ENCODE measurements at places on chromosomes 2 and 18. TPM values are rescaled to one million over a fixed set of nuclear protein-coding genes. Genes with fewer than 3 reads are reported as not detected.

The GLB1L gene
- total RNA-seq, result 22.1 TPM

The LONRF2 gene
- total RNA-seq, result 60.1 TPM

The DNAH7 gene
- total RNA-seq, result 16.3 TPM

The NDUFB3 gene
- total RNA-seq, result 79.0 TPM

DNA sequence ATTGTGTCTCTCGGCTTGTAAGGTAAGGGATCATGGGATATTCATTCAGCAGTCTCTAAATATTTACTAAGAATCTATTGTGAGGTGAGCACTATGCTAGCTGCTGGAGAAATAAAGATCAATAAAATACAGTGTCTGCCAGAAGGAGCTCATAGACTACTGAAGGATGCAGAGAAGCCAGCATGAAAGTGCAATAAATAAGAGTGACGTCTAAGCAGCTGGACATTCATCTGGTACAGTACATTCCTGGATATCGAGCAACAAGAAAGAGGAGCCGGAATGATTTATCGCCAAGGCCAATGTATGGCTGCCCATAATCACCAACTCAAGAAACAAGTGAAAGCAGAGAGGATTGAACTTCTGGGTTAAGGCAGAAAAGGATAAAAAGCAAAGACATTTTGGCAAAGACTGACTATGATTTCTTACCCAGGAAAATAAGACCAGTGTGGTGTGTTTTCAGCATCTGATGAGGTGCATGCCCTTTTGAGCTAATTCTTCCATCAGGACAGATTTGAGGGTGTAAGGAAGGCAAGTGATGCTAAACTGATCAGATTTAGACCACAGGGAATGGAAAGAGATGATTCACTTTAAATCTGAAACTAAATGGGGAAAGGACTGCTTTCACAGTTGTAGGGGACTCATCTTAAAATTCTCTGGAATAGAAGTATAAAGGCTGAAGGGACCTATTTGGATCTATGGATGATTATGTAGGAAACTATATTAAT, 18.7 kb upstream of the LMAN1 start:
- no peak overlapping the region for H3K27ac ChIP-seq
- H3K4me3 ChIP-seq, result no peak overlapping the region
- H3K4me1 ChIP-seq, result no peaks in the 10 kb centered on the region

DNA sequence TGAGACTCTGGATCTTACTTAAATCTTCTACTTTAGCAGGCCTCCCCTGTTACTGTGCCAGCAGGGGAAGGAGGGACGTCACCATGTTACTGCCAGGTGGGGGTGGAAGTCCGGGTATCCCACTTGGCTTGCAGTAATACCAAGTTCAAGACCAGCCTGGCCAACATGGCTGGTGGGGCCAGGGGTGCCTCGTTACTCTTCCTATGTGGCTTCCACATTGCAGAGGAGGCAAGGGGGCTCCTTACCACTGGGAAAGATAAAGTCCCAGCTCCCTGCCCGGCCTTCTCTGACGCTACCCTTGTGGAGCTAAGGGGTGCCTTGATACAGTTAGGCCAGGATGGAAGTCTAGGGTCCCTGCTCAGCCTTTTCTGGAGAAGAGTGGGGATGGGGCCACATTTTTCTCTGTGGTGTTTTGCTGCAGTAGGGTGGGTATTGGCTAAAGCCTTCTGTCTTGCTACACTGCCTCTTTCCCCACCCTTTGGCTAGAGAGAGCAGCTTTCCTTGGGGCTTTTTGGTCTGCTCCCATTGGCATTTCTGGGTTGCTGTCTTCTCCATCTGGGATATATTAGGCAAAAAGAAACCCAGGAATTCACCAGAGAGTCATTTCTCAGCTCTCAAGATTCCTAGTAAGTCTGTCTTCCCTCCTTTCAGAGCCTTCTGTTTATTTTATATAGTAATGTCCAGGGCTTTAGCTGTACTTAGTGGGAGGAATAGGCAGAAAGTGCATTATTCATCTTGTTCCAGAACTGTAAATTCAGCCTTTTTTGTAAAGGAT, 21.9 kb downstream of the ELMOD3 start:
- no peak overlapping the region for H3K4me3 ChIP-seq
- DNase-seq, result no peak
- H3K4me1 ChIP-seq, result no peaks in the 10 kb centered on the region
- H3K27ac ChIP-seq, result no peak overlapping the region
- H3K27me3 ChIP-seq, result no peaks in the 10 kb centered on the region

DNA sequence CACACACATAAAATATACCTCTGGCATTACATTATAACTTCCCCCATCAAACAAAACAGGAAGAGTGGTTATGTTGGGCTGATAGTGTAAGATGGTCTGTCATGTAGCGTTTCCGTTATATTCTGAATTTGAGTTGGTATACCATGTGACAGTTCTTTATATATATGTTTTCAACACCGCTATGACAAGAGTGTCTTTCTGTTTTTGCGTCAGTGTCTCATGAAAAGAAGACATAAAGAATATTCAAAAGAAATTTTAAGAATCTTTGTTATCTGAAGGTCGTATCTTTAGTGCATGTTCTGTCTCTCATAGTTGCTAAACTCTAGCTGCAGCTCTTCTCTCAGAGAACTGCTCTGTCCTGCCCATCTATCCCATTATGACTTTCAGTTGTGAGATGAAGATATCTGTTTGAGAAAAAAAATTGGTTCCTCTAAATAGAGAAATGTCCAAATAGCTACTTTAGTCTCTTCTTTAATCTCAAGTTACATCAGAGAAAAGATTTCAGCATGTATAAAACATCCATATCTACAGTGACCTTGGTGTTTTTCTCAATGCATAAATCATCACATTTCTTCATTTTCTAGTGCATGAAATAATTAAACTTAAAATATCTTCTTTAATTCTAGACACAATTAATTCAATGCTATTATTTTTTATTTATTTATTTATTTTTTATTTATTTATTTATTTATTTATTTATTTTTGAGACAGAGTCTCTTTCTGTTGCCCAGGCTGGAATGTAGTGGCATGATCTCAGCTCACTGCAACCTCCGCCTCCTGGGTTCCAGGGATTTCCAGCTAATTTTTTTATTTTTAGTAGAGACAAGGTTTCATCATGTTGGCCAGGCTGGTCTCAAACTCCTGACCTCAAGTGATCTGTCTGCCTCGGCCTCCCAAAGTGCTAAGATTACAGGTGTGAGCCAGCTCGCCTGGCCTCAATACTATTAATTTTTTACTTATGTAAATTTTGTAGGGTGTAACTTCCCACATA, 24.3 kb upstream of the PSME4 start:
- no peaks in the 10 kb centered on the region for H3K27me3 ChIP-seq
- H3K4me1 ChIP-seq, result no peaks in the 10 kb centered on the region
- no peak overlapping the region for H3K4me3 ChIP-seq

- no peaks in the 10 kb centered on the region for H3K36me3 ChIP-seq
- H3K4me3 ChIP-seq, result no peak overlapping the region
- H3K4me1 ChIP-seq, result peaks cover 16% of the 10 kb centered on the region
- no peak overlapping the region for H3K27ac ChIP-seq
- H3K27me3 ChIP-seq, result no peaks in the 10 kb centered on the region
Observed at GRCh38 chr2:129726216-129726615, 253.2 kb upstream of the RAB6C start.

DNA sequence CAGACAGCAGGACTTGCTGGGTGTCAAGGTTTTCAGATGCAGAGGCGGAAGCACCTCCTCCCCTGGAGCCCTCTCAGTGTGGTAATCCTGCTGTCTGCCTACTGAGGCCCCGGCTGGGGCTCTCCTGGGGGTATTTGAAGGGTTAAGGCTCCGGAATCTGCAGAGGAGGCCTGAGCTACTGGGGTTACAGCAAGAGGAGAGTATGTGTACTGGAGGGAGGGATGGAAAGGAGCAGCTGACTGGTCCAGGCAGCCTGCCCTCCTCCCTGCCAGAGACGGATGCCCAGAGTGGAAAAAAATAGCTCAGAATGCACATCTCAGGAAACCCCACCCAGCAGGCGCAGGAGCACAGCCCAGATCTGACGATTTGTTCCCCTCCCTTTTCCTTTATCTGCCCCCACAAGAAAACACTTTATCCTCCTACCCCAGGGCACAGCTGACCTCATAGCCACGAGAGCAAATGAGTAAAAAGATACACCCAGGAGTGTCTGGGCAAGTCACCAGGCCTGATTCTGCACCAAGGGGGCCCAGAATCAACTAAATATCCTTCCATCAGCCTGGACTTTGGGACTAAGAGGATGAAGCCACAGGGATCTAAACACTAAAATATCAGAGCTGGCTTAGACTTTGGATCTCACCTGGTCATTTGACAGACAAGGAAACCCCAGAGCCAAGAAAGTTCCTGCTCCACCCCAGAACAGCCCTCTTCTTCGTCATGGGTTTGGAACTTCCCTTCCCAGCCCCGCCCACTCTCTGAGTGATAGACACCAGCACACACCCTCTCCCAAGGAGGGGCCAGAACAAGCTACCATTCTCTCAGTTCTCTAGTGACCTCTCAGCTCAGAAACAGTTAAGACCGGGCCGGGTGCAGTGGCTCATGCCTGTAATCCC, 5.5 kb downstream of the TMBIM1 start:
- H3K4me1 ChIP-seq, result peaks cover 74% of the 10 kb centered on the region
- H3K4me3 ChIP-seq, result peak overlapping the region; percentile 36
- peak; percentile 92 for DNase-seq
- H3K27ac ChIP-seq, result peak overlapping the region; percentile 94
- no peaks in the 10 kb centered on the region for H3K27me3 ChIP-seq

GRCh38 chr2:65438137-65438899, 5.9 kb upstream of the SPRED2 start:
- no peak overlapping the region for H3K4me3 ChIP-seq
- H3K27me3 ChIP-seq, result no peaks in the 10 kb centered on the region

DNA sequence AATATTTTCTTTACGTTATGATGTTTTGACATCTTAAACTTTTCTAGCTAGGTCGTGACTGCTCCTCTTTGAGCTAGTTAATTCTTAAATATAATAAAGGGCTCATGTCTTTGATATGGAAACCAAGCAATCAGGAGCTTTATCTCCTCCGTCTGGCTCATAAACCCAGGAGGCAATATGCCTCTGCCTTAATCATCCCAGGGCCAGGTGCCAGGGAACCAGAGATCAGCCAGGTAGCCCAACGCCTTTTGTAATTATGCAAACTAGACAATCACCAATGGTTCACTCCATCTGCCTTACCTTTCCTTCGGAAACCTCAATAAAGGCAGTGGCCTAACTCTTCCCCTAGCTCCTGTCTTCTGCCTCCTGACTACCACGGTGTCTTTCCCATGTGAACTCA, 213.7 kb downstream of the KCNJ3 start:
- H3K4me1 ChIP-seq, result no peaks in the 10 kb centered on the region
- no peak overlapping the region for H3K4me3 ChIP-seq
- H3K27me3 ChIP-seq, result no peaks in the 10 kb centered on the region
- no peak for DNase-seq

DNA sequence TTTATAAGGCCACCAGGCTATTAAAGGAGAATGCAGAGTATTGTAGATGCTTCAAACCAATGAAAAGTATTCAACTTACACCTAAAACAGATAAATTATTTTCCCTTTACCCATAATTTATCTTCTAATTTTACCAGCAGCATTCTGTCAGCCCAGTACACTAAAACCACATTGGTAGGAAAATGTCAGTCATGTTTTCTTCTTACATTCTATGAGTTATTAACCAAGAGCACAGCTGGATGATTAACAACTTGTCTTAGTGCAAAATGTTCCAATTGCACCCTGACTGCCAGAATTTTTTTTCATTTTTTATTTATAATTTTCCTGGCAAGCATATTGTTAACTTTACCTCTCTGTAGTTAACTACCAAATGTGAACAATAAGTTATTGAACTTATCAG, 79.0 kb upstream of the WDR75 start:
- no peaks in the 10 kb centered on the region for H3K36me3 ChIP-seq
- H3K4me1 ChIP-seq, result no peaks in the 10 kb centered on the region
- H3K27me3 ChIP-seq, result no peaks in the 10 kb centered on the region
- H3K4me3 ChIP-seq, result no peak overlapping the region

DNA sequence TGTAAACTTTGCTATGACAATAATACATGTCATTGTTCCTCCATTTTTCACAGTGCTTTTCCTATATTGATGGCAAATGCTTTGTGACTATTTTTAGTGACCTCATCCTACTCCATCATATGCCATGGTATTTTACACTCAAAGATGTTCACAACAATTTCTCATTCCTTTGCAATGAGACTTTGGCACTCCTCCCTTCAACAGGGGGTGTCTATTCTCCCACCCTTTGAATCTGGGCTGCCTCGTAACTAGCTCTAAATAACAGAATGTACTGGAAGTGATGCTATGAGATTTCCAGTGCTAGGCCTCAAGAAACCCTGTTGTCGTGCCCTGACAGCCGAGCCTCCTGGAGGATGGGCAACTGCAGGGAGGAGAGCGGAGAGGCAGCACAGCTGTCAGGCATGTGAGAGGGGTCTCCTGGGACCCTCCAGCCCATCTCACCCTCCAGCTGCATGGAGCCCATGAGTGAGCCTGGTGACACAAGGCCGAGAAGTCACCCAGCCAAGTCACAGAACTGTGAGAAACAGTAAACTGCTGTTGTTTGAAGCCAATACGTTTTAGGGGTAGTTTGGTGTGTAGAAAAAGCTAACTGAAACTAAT, 103.1 kb upstream of the APCDD1 start:
- no peaks in the 10 kb centered on the region for H3K36me3 ChIP-seq
- no peaks in the 10 kb centered on the region for H3K27me3 ChIP-seq
- peaks cover 26% of the 10 kb centered on the region for H3K4me1 ChIP-seq
- H3K27ac ChIP-seq, result no peak overlapping the region
- DNase-seq, result no peak

DNA sequence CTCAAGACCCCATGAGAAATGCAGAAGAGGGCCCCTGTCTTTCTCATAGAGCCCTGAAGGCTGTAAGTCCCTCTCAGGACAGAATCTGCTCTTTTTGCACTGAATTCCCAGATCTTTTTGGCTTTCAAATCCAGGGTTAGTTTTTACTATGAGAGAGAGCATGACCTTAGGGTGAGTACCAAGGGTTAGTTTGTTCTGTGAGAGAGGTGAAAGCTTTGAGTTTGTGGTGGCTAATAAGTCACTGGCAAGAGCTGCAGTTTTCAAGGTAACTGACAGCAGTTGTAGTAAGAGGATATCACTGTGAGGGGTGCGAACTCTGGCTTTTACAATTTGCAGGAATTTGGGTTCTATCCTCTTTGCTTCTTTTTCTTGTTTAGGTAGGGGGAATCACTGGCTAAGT, 248.4 kb upstream of the KCNH7 start:
- no peaks in the 10 kb centered on the region for H3K4me1 ChIP-seq
- H3K27ac ChIP-seq, result no peak overlapping the region
- no peak for DNase-seq
- H3K36me3 ChIP-seq, result no peaks in the 10 kb centered on the region
- no peak overlapping the region for H3K4me3 ChIP-seq
- no peaks in the 10 kb centered on the region for H3K27me3 ChIP-seq

Measured in spinal cord (tissue), 10 donors.